Effector memory CD8-positive, alpha-beta T cell (primary cell): ENCODE measurements at places on chromosomes 1 and 21.

- DNase-seq, result no peak
Measured at GRCh38 chr1:150005606-150006005, 4.9 kb downstream of the OTUD7B start.

GRCh38 chr21:28283641-28284490 lies 708.8 kb downstream of the LTN1 start:
- DNase-seq, result no peak

DNA sequence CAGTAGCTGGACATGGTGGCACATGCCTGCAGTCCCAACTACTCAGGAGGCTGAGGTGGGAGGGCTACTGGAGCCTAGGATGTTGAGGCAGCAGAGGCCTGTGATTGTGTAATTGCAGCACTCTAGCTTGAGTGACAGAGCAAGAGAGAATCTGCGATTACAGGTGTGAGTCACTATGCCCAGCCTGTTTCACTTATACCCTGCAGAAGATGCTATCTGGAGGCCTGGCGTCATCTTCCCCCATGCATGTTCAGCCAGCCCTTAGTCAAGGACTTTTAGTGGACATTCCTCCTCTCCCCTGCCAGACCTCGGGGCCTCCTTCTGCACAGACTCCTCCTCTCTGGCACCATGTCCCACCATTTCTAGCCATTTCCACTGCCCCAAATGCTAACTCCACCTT lies 36.3 kb upstream of the RCC2 start:
- no peak for DNase-seq

GRCh38 chr21:42063191-42063570 lies 7.9 kb upstream of the UMODL1 start:
- DNase-seq, result no peak

- DNase-seq, result peak; percentile 80
Measured at GRCh38 chr1:27959792-27960603, at the start of gene XKR8. XKR8 (plus strand) TSS chr1:27959973; CDS start chr1:27960070, 97 bp downstream.

- no peak for DNase-seq
Measured at GRCh38 chr1:230752407-230752806, 5.2 kb downstream of the CAPN9 start.

- no peak for DNase-seq
Measured at GRCh38 chr1:192668409-192668983, 32.5 kb downstream of the RGS13 start.

DNA sequence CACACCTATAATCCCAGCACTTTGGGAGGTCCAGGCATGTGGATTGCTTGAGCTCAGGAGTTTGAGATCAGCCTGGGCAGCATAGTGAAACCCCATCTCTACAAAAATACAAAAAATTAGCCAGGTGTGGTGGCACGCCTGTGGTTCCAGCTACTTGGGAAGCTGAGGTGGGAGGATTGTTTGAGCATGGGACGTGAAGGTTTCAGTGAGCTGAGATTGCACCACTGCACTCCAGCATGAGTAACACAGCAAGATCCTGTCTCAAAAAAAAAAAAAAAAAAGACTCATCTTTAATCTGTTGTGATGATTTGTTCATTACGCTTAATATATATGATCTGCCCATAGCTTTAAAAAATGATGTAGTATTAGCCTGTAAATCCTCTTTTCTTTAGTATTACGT lies 44.0 kb downstream of the OR10J1 start:
- no peak for DNase-seq

GRCh38 chr1:240765732-240766363 lies 153.9 kb upstream of the GREM2 start:
- no peak for DNase-seq

GRCh38 chr1:220198186-220199005 lies 73.9 kb downstream of the RAB3GAP2 start:
- no peak for DNase-seq

DNA sequence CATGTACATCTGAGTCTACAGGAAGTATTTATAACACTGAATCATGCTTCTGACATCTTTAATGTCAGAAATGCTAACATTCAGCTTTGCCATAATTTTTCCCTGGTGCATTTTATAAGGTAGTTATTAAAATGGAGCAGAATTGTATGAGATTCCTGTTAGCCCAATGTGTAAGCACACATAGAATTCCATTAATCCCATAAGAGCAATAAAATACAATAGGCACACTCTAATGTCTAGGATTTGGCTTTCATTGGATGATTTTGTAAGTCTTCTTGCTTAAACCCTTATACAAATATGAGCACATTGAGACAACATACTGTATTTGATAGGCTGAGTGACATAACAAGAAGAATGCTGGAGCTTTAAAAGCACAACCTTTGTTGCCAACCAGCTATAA lies 256.4 kb downstream of the HMCN1 start:
- no peak for DNase-seq

DNA sequence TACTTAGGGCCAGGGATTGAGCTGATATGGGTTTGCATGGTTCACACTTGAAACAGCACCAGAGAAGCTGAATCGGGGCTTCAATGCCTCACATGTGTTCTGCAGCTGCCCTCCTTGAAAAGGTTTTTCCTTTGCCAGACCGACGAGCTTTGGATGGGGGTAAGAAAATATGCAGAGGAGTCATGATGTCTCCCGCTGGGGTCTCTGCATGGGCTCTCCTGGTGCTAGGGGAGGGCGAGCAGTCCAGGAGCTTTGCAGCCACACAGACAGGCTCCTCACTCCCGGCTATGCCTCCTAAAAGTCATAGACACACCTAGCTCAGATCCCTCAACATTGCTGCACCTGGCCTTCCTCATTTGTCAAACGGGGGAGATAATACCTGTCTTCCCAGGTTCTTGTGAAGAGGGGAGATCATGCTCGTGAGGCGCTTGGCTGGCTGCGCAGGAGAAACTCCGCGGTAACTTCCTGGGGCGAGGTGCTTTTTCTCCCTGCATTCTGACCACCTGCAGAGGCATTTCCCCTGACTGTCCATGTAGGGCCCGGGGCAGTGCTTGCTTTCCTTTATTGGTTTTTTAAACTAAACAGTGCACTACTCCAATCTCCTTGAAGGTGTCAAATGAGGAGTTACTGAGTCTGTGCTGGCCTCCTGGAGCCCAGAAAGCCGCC lies 112.4 kb downstream of the PLXNA2 start:
- no peak for DNase-seq
